ENCODE measurements at places on chromosomes 2 and 18.

DNA sequence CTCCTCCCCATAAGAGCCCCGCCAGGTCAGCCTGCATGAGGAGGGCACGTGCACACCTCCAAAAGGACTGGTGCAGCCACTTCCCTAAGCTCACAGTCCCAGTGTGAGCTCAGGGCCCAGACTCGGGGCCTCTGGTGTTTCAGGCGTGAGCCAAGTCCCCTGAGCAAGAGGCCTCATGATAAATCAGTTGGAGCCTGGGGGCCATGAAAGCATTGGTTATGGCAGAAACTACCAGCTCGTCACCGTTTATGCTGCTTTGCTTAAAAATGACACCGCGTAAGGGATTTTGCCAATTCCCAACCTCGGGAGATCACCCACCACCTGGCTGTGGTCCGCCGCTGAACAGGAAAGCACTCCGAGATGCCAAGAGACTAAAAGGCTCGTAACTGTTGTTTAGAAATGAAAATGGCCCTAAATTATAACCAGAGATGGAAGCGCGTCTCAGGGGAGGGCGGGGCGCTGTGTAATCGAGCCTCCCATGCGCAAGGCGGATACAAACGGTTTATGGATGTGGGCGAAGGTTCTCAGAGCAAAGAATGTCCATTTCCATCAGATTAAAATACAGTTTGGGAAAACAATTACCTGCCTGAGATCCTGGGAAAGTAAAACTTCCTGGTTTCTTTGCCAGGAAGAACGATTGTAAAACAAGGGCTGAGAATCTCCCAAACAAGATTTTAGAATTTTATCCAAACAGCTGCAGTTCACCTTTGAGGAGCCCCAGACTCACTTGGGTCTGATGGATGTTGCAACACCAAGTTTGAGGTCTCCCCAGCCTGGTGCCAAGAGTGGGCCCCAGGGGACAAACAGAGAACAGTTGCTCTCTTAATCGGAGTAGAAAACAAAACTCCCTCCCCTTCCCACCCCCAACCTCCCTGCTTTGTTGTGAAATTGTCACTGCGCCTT, 141.4 kb downstream of the BCL2 start:
- DNase-seq = no peak

DNA sequence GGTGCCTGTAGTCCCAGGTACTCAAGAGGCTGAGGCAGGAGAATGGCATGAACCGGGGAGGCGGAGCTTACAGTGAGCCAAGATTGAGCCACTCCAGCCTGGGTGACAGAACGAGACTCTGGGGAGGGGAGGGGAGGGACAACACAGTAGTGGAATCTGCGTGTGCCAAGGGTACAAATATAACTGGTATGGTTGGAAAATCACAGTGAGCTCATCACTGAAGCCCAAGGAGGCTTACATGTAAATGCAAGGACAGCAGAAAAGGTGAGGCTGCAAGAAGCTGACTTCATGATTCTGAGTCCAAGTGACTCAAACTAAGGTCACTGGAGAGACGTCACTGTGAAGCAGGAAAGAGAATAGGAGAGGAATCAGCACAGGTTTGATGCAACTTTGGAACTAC, 9.2 kb downstream of the SEPTIN10 start:
- no peak for DNase-seq

GRCh38 chr2:236083934-236084333, 84.3 kb downstream of the GBX2 start:
- DNase-seq = no peak

DNA sequence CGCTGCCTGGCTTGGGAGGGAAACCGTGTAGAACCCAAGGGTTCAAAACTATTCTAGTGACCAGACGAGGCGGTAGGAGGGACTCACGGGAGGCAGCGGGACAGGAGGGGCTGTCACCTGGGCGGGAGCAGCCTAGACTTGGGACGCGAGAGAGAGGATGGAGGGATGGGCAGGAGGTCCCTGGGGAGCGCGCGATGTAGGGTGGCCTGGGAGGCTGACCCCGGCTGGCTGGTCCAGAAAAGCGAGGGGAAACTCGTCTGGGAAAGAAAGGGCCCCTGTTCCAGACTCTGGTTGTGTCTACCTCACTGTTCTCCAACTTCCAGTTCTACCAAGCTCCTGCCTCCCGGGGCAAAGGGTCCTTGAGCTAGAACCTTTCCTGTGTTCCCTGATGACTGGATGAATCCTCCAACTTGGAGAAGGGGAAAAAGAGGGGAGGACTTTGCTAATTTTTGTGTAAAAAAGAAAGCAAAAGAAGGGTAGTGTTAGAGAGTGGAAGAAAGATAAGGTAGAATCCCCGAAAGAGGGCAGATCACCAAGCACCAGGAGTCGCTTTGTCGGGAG, 1.4 kb downstream of the DOK6 start:
- no peak for DNase-seq

DNA sequence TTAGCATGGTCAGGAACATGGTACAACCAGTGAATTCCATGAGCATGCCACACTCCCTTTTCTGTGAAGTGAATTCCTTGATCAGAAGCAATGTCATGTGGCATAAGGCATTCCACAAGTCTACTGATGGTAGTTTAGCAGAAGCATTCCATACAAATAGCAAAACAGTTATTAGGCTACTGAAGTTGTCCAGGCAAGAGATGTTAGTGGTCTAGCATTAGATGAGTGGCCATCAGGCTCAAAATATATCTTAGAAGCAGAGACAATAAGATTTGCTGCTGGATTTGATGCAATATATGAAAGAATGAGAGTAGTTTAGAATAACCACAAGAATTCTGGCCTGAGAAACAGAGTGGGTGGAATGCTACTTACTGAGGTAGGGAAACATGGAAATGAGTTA, 355.3 kb upstream of the NRXN1 start:
- no peak for DNase-seq
